ENCODE measurements at places on chromosomes 6 and 20.

GRCh38 chr6:55568808-55569439, 10.1 kb downstream of the HMGCLL1 start:
- no peak for DNase-seq

DNA sequence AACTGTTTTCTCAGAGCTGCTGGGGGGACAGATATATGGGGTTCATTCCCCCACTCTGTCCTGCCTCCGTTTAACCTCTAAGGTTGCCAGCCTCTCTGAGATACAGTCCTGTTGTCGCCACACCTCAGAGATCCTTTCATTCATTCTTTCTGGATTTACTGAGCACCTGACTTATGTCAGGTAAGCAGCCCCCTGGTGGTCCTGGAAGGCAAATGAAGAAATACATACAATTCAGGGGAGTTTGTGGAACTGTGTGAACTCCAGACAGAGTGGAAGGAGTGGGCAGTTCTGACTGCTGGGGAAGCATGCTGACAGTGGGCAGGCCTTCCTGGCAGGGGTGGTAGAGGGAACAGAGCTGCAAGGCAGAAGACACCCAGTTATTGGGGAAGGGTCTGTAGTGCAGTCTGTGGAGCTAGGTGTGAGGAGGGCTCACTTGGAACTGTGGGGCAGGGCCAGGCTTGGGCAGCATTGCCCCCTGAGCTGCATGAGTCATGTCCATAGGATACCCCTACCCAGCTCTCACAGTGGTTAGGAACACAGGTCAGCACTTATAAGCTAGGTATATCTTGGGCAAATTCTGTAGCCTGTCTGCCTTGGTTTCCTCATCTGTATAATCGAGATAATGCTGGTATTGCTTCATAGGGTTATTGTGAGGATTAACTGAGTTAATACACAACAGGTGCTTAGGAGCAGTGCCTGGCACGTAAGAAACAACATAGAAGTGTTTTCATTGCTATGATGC, 12.8 kb upstream of the SGK2 start:
- no peak for DNase-seq

GRCh38 chr6:150567823-150568383, 31.8 kb upstream of the PLEKHG1 start:
- DNase-seq = no peak

DNA sequence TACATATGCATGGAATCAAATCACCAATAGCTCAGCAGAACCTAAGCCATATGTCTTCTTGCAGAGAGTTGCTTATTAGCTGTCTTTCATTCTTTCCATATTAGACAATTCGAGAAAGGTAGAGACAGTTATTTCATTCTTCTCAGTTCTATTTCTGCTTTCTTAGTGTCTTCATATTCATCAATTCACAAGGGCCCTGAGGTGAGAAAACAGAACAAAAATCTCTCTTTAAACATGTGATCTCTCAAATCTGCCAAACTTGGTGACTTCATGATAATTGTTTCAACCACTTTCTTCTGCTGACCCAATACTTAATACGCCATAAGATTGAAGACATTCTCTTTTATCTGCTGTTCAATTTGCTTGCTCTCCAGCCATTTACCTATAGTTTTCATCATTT, 229.7 kb upstream of the MARCKS start:
- DNase-seq = no peak

DNA sequence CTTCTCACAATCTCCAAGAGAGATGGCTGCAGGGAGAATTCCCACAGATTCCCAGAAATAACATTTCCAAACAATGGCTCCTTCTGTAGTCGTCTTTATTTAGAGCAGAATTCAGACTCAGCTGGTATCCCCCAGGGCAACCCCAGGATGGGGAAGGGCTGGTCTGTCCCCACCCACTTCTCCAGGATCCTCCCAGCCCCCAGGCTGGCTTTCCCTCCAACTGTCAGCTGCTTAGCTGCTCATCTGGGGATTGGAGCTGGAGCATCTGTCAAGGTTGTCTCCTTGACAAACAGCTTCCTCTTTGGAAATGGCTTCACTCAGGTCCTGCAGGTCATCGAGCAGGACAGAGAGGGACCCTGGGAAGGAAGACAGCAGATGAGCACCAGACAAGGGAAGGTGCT, 3.5 kb upstream of the PSORS1C2 start:
- DNase-seq = no peak

GRCh38 chr6:151461673-151462072, 9.7 kb upstream of the RMND1 start:
- no peak for DNase-seq

GRCh38 chr20:31930779-31931178, 21.1 kb downstream of the PDRG1 start:
- no peak for DNase-seq

GRCh38 chr6:148349466-148349865, 6.8 kb downstream of the SASH1 start:
- DNase-seq = no peak

DNA sequence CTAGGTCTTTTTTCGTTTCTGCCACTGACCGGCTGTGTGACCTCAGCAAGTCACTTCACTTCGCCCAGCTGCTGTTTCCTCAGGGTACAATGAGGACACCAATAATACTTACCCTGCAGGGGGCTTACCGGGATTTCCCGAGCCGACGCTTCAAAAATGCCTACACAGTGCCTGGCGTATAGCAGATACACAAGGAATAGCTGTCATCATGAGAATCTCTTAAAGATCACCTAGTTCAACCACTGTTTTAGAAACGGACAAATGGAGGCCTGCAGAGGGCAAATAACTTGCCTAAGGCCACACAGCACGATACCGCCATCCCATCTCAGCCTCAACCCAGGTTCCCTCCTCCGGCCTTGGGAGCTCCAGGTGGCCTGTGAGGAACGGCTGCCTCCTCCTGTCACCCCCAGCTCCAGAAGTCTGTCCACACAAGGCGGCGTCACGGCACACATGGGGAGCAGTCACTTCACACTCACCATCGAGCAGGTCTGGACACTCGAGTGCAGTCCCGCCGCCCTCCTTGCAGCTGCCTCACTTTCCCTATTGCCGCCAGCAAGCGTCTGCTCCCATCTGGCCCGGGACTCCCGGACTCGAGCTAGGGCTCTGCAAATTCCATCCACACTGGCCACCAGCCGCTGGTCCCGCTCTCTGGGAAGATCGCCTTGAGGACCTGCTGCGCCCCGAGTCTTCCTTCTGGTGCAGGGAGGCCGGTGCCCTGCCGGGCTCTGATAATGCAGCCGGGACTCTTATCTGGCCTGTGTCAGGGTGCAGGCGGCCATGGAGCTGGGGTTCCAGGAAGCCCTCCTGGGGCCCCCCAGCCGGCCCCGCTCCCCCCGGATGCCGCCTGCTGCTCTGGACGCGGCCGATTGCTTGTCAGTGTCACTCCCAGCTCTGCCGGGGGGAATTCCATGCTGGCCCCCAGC, at the start of gene RIPOR3:
RIPOR3 (minus strand) TSS at position 893 of the 923 bp plus-strand sequence; CDS start at position 479, 414 bp downstream.
- no peak for DNase-seq

DNA sequence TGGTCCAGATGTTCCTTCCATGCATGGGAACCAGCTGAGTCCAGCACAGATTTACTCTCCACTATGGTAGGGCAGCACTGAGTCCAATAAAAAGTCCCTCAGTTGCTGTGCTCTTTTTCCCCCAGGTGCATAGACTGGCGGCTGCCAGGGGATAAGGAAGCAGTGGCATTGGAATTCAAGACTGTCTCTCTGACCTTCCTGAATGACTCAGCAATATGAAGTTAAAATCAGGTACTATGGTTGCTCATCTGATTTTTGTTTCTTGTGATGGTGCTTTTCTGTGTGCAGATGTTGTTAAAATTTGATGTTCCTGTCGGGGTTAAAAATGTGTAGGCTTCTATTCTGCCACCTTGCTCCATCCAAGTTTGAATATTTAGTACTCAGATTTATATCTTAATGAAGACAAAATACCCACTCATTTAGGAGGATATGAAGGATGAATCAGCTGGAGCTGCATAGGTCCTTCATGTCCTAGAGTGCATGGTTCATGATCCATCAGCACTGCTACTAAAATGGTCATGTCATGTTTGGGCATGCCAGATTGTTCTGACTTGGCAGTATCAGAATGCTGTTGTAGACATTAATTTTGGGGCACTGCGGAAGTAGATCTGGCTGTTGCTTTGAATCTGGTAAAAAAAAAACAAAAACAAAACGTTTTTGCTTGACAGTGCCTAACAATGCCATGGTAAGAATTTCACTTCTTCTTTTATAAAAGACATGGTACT, 321.2 kb upstream of the MAP3K7 start:
- DNase-seq = no peak

- DNase-seq = no peak
Observed at GRCh38 chr6:71510057-71510713, 221.6 kb downstream of the OGFRL1 start.

GRCh38 chr20:10453241-10453640, 18.1 kb downstream of the SLX4IP start:
- peak; percentile 14 for DNase-seq

DNA sequence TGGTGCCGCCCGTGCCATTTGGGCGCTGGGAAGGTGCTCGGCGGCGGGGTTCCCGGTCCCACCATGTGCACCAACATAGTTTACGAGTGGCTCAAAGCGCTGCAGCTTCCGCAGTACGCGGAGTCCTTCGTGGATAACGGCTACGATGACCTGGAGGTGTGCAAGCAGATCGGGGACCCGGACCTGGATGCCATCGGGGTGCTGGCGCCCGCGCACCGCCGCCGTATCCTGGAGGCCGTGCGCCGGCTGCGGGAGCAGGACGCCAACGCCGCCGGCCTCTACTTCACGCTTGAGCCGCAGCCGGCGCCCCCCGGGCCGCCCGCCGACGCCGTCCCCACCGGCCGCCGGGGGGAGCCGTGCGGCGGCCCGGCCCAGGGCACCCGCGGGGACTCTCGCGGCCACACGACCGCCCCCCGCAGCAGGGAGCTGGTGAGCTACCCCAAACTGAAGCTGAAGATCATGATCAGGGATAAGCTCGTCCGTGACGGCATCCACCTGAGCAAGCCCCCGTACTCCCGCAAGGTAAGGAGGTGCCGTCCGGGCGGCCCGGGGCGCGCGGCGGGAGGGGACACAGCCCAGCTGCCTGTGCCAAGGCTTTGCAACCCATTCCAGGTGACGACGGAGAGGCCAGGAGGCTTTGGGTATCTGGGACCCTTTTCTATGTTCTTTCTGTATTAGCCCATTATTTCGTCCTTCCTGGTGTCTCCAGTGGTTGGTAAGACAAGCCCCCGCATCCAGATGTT, 547 bp downstream of the SAMD5 start:
- no peak for DNase-seq

- no peak for DNase-seq
Observed at GRCh38 chr6:157929765-157930319, 51.8 kb upstream of the SYNJ2 start.

DNA sequence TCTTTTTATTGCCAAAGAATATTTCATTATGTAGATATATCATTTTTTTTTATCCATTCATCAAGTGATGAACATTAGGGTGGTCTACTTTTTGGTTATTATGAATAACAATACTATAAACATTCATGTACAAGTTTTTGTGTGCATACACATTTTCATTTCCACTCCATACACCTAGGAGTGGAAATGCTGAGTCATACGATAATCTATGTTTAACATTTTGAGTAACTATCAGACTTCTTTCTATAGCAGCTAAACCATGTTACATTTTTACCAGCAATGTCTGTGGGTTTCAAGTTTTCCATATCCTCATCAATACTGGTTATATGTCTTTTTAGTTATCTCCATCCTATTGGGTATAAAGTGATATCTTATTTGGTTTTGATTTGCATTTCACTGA, 65.7 kb downstream of the PRSS35 start:
- DNase-seq = no peak

DNA sequence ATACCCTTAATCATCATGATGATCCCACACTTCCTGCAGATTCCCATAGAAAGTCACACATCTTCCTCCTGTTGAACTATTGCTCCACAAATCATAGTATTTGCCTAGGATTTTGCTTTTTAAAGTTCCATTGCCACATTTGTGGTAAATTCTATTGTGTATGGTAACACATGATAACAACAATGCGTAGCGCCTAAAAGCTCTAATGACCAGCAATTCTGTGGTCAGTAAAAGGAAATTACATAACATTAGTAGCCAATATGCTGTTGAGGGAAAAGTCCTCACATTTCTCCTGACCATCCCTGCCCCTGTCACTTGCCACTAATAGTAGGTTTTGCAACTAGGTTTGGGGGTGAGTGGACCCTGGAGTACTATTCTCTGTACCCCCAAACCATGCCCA, 31.8 kb upstream of the PDE7B start:
- no peak for DNase-seq

- DNase-seq = peak; percentile 12
Observed at GRCh38 chr6:146700078-146700686, 101.4 kb downstream of the ADGB start.

DNA sequence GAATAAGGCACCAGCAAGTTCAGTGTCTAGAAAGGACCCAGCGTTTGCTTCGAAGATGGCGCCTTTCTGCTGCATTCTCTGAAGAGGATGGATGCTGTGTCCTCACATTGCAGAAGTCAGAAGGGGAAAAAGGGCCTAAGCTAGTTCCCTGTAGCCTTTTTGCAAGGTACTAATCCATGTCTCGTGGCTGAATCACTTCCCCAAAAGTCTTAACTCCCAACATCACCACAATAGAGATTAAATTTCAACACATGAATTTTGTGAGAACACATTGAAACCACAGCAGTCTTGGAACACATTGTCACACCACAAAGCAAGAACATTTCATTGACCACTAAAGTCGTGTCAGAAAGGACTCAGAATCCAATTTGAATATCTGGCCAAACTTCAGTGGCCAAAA, 42.1 kb downstream of the KLHL31 start:
- DNase-seq = no peak

- DNase-seq = no peak
Observed at GRCh38 chr6:7546896-7547295, 5.4 kb downstream of the DSP start.

Data from activated gamma-delta T cell treated with Interleukin-2 at 50 U/mL for 16 hours (primary cell).